Activated CD4-positive, CD25-positive, alpha-beta regulatory T cell treated with anti-CD3 and anti-CD28 coated beads, Interleukin-2, amount 50 U/mL, for 72 hours (primary cell): ENCODE measurements at places on chromosomes 7 and 10.

DNA sequence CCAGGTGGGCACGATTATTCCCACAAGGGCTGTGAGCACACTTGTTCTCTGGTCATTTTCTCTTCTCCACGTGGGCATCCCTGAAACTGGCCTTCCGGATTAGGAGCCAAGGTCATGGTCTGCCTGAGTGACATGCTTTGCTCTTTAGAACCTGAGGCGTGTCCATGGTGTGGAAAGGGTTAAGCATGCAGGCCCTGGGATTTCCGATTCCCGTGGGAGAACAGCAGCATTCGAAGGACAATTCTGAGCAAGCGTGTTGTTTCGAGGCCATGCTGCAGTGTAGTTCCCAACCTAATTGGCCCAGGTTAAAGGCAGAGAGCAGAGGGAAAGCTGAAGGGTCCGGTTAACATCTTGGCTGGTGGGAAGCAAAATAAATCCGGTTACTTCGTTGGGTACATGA, 245.9 kb downstream of the SKAP2 start:
- DNase-seq: no peak

DNA sequence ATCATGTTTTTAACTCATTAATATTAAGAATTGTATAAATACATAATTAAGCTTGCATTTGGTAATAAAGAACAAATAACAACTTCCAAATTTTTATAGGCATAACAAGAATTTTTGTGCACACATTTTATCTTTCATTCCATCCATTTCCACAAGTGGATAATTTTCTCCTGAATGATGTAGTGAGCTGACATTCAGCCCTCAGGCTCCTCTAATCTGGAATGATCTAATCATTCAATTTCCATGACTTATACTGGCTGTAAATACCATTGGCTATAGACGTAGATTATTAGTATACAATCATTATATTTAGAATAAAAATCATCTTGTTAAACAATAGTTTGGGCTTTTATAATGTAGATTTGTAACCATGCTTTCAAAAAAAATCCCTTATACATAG, 287.2 kb upstream of the GHITM start:
- no peak for DNase-seq

- no peak for DNase-seq
These were observed 61.2 kb downstream of the PCLO start for GRCh38 chr7:83101530-83101929.

DNA sequence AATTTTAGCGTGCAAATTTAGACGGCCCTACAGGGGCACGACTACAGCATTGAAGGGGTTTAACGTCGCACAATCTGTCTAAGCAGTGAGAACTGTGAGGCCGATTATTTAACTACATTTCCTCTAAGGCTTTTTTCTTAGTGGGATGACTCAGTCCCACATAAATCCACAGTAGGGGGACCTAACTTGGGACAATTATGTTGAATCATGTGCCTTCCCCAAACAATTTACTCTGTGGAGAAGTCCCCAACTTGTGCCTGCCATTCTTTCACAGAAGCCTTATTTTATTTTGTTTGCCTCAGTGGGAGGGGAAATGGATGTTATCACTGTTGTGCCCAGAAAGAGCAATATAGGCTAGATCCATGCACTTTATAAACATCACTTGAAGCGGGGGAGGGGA, 80.3 kb upstream of the CDCA7L start:
- DNase-seq: no peak

GRCh38 chr10:11337516-11337915, 273.9 kb downstream of the USP6NL start:
- no peak for DNase-seq

DNA sequence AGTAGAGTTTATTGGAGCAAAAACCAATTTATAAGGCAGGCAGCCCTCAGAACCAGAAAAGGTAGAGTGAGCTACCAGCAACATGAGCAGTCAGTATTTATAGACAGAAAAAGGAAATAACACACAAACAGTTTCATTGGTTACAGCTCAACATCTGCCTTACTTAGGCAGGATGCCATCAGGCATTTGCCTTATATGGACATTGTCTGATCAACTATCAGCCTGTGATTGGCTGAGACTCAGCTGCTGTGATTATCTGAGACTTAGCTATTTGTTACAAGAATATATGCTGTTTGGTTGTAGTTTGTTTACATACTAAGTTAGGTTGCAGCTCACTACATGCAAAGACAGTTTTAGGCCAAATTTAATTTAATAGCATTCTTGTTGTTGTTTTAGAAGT, 60.4 kb upstream of the CDK1 start:
- no peak for DNase-seq

DNA sequence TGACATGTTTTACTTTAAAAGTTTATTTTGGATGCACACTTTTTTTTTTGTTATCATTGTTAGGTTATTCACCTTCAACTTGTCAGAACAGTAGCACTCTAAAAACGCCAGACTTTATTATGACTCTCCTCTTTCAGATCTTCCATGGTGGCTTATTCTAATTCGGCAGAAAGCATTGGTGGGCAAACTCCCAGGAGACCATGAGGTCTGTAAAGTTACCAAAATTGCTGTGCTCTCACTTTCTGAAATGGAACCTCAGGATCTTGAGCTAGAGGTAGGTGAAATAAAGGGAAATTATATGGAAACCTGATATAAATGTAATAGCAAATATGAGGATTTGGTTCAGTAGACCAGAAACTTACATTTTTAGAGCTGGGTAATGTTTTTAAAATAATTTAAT, 55.6 kb downstream of the INPP5F start:
- no peak for DNase-seq

GRCh38 chr10:88347597-88348304, 235.4 kb downstream of the RNLS start:
- no peak for DNase-seq

- DNase-seq: no peak
These were observed 155.4 kb downstream of the ADK start for GRCh38 chr10:74306227-74306982.

- no peak for DNase-seq
These were observed 5.2 kb downstream of the CPED1 start for GRCh38 chr7:120993553-120994191.

DNA sequence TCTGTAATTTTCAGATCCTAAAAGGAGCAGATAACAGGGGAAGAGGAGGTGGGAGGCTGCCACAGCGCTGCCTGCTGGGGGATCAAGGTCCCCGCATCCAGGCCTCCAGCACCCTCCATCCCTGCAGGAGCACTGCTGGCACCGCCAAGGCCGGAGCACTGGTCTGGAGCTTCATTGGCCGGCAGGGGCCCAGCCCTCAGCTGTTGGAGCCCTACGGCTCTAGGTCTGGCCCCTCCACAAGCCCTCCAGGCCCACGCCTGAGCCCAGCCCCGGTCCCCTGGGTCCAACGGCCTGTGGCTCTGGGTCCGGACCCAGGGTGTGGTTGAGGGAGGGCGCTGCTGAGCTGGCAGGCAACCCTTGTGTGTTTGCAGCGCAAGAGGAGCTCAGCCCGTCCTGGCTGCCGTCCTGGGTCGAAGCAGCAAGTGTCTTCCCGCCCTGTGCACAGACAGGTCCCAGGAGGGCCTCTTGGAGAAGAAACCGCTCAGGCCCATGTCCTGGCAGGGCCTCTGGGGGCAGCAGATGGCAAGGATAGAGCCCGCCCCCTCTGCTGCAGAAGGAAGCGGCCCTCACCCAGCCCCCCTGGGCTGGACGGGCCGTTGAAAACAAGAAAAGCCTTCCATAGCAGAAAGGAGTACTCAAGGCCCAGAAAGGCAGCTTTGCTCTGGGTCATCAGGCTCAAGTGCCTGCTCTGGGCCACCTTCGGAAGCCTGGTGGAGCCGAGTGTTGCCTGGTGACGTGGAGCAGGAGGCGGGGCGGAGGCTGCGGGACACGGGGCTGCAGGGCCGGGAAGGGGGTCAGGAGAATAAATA, 54.3 kb upstream of the TNRC18 start:
- no peak for DNase-seq

DNA sequence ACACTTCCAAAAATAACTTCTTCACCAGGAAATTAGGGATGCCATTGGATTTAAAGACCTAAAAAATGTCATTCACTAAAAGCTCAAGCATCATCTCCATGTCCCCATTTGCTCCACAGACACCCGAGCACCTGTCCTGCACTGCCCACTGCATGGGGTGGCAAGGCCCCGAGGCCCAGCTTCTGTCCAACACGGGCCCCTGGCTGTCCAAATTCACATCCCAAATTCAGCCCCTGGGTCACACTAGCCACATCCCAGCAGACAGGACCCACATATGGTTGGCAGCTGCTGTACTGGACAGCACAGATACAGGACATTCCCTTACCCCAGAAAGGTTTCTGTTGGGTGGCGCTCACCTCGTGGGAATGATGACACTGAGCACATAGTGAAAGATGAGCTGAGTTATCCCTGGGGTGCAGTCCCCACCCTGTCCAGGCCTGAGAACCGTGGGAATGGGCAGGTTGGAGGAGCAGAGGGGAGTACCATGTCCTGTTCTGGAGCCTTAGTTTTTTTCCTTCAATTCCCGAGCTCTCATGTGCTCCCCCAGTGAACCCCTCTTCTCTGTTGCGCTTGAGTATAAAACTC, 55.3 kb downstream of the CSGALNACT2 start:
- no peak for DNase-seq

DNA sequence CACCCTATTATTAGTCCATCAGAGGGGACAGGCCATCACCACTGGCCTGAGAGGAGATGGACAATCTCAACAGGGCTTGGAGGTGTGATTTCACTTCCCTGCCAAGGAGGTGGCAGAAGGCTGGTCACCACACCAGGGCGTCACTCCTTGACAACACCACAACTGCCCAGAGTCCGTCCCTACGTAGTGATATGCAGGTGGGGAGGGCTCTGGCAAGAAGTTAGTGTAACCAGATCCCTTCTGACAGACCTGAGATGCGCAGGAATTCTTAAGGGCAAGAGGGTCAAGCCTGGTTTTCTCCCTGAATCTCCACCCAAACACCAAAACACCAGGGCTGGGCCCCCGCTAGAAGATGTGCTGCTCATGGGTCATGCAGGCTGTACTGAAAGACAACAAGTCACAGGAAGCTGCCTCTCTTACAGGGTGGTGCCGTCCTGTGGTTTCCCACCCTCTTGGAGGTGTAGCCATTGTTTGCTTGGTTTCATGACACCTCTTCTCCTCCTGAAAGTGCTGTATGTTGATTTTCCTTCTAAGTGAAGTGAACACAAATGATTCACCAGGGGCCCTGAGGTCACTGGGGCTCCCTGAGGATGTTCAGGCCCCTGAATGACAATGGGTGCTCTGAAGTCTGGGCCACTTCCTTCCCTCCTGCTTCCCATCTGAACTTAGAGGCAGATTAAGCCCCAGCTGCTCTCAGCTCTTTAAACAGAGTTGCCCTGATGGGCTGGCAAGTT, 27.1 kb downstream of the ATXN7L1 start:
- DNase-seq: peak; percentile 36

DNA sequence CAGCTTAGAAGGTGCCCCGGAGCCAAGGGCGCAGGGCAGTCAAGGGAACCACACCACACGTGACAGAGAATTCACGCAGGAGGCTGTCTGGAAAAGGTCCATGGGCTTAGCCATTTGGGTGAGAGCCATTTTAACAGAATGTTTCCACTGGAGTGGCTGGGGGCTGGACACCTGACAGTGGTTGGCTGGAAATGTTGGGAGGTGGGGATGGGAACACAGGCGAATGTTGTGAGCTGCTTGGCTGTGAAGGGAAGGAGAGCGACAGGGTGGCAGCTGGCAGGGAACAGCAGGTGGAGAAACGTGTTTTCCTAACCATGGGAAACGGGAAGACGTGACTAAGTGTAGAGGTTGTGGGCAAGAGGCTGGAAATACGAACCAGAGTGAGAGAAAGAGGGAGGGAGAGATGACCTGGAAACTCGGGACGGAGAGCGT, 100.5 kb upstream of the ZNF32 start:
- no peak for DNase-seq

GRCh38 chr7:30093420-30093952, 41.3 kb upstream of the MTURN start:
- no peak for DNase-seq

- DNase-seq: no peak
These were observed 44.3 kb downstream of the NUDCD3 start for GRCh38 chr7:44445986-44446671.

- DNase-seq: no peak
These were observed 66.2 kb upstream of the ARID5B start for GRCh38 chr10:61835069-61835945.

DNA sequence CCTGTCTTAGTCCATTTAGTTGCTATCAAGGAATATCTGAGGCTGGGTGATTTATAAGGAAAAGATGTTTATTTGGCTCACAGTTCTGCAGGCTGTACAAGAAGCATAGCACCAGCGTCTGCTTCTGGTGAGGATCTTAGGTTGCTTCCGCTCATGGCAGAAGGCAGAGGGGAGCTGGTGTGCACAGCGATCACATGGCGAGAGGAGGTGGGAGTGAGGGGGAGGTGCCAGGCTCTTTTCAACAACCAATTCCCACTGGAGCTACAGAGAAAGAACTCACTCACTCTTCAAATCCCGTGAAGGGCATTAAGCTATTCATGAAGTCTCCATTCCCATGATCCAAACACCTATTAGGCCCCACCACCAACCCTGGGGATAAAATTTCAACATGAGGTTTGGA, 371.6 kb downstream of the SH2D4B start:
- DNase-seq: no peak

DNA sequence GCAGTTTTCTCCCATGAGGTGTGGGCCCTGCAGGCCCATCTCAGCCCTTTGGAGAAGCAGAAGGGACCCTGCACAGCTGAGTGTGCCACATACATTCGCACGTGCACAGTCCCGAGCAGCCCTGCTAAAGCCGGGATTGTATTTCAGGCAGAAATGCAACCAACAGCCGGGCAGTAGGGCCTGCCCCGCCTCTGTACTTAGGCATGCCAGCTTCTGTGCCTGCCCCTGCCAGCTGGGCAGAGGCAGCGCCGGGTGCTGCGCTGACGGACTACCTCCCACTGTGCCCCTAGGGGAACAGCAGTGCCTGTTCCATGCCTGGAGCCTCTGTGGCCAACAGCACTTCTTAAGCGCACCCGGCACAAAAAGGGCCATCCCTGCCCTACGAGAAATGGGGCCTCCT, 170.3 kb downstream of the NEURL1 start:
- no peak for DNase-seq

DNA sequence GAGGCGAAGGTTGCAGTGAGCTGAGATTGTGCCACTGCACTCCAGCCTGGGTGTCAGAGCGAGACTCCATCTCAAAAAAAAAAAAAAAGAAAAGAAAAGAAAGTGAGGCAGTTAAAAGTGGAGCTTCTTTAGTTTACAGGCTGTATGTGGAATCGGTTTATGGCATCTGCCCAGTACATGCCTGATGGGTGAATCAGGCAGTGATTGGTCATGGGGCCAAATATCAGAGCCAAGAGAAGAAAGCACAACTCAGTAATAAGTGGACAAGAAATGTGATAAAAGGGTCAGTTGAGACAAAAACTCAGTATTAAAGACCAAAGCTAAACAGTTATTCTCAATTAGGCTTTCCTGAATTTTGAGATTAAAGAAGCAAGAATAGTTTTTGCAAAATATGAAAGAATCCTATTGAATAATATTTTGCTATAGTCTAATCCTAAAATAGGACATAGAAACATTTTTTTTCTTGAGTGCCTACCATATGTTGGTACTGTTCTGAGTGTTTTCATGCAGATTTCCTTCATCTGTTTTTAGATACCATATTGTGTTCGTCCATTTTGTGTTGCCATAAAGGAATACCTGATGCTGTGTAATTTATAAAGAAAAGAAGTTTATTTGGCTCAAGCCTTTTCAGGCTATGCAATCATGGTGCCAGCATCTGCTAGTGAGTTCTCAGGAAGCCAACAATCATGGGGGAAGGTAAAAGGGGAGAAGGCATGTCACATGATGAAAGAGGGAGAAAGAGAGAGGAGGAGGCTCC, 14.4 kb downstream of the CDC14C start:
- no peak for DNase-seq
